ENCODE measurements at places on chromosomes 5 and 9. TPM values are rescaled to one million over a fixed set of nuclear protein-coding genes. Genes with fewer than 3 reads are reported as not detected.

The PALM2AKAP2 gene
- 0.98 TPM for total RNA-seq

The MLLT3 gene
- 13.0 TPM for total RNA-seq

The SPOCK1 gene
- total RNA-seq: 4.5 TPM

The GRIA1 gene
- 0.38 TPM for total RNA-seq

The PKD2L2 gene
- not detected for total RNA-seq

The LECT2 gene
- not detected for total RNA-seq

The OR1L8 gene
- not detected for total RNA-seq

The PTGES gene
- 3.3 TPM for total RNA-seq

The NTNG2 gene
- 5.7 TPM for total RNA-seq

The GLRA1 gene
- total RNA-seq: not detected

The GABRA6 gene
- not detected for total RNA-seq

The ACOT12 gene
- total RNA-seq: not detected

The PCDHGB6 gene
- total RNA-seq: 0.33 TPM

The CTXN3 gene
- total RNA-seq: not detected

The FCN2 gene
- total RNA-seq: not detected

The HRCT1 gene
- not detected for total RNA-seq

The IGIP gene
- total RNA-seq: 2.5 TPM

The ZNF366 gene
- not detected for total RNA-seq

The IL33 gene
- total RNA-seq: not detected

The KCNN2 gene
- total RNA-seq: not detected

The BARX1 gene
- total RNA-seq: not detected

The TMOD1 gene
- 0.81 TPM for total RNA-seq

The FAM153A gene
- not detected for total RNA-seq
